Activated CD8-positive, alpha-beta memory T cell treated with anti-CD3 and anti-CD28 coated beads, Interleukin-2, amount 10 ng/mL, durations not matched to agents 7 days and 5 days (primary cell): ENCODE measurements at places on chromosomes 1 and 21. TPM values are rescaled to one million over a fixed set of nuclear protein-coding genes. Genes with fewer than 3 reads are reported as not detected.

LENEP gene
- 1.2 TPM for total RNA-seq

GRCh38 chr1:111813440-111814304 lies 58.0 kb downstream of the DDX20 start:
- H3K27ac ChIP-seq, result no peak overlapping the region
- H3K4me1 ChIP-seq, result no peaks in the 10 kb centered on the region
- no peak for DNase-seq
- no peak overlapping the region for H3K4me3 ChIP-seq
- peaks cover 2% of the 10 kb centered on the region for H3K27me3 ChIP-seq

DNA sequence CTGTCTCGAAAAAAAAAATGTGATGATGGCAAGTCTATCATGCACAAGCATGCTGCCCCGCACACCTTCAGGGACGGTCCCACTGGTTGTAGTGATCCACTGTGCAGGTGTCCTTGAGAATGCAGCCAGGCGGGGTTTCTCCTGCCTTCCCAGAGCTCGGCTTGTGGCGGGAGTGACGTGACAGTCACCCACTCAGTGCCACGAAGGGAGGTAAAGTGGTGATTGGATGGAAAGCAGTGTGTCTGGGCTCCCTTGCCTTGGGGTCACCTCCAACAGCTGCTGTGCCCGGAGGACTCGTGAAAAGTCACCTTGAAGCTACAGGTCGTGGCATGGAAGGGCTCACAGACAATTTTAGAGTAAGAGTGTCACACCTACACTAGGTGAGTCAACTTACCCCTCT lies 33.5 kb upstream of the TRIM17 start:
- H3K36me3 ChIP-seq, result peaks cover 6% of the 10 kb centered on the region
- peaks cover 22% of the 10 kb centered on the region for H3K27me3 ChIP-seq
- H3K27ac ChIP-seq, result no peak overlapping the region
- DNase-seq, result no peak

DNA sequence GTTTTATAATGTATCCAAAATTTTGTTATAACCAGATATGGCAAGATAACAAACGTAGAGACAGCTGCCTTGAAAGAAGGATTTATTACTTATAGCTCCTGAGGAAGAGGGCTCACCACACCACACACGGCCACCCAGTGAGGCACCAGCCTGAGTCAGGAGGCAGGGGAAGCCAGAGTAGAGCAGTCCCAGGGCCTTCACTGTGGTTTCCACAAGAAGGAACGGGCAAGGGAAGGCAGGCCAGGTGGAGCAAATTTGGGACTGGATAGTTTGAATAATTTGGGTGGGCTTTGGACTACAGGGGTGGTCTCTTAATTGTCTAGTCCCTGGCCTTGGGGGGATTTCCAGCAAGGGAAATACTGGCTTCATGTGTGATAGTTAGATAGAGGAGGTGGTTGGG lies 72.5 kb downstream of the RRAGC start:
- no peak overlapping the region for H3K4me3 ChIP-seq
- no peaks in the 10 kb centered on the region for H3K4me1 ChIP-seq
- DNase-seq, result no peak
- H3K36me3 ChIP-seq, result no peaks in the 10 kb centered on the region
- peaks cover 80% of the 10 kb centered on the region for H3K27me3 ChIP-seq
- no peak overlapping the region for H3K27ac ChIP-seq

ARHGEF16 gene
- total RNA-seq, result not detected

DHRS3 gene
- total RNA-seq, result 60.4 TPM

DNA sequence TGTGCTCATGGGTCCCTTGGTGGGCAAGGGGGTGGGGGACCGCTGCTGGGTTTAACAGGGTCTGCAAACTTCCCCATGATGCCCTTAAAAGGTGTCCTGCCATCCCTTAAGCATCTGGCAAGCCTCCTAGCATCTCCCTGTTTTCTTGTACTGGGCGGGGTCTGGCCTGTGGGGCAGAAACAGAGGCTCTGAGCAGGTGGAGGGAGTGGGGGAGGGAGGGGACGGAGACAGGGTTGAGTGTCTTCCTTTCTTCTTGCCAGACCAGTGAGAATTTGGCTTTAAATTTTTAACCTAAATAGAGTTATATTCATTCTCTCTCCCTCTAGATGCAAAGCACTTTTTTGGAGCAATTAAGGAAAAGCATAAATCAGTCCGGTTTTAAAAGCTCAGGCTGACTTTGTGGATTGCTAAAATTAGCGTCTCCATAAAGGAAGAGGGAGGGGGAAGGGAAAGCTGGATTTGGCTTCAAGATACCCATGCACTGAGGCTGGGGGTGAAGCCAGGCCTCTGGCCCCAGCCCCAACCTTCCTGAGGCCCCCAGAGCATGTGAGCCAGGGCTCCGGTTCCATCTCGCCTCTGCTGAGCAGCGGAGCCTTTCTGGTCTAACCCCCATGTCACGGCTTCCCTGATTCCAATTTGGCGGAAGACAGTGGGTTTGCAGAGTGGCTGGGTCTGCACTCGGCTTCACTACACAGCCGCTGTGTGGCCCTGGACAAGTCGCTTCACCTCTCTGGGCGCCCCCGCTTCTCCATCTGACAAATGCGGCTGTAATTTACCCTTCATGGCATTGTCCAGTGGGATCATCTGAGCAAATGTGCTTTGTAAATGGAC lies 25.3 kb downstream of the IGSF21 start:
- no peaks in the 10 kb centered on the region for H3K36me3 ChIP-seq
- no peak overlapping the region for H3K27ac ChIP-seq
- H3K4me1 ChIP-seq, result no peaks in the 10 kb centered on the region
- no peak for DNase-seq

GRCh38 chr1:190453550-190453949 lies 24.1 kb downstream of the BRINP3 start:
- no peak overlapping the region for H3K4me3 ChIP-seq
- no peak for DNase-seq
- no peaks in the 10 kb centered on the region for H3K4me1 ChIP-seq
- H3K27me3 ChIP-seq, result no peaks in the 10 kb centered on the region
- no peak overlapping the region for H3K27ac ChIP-seq

OLIG2 gene
- total RNA-seq, result not detected

GRCh38 chr21:29961291-29962027 lies 21.7 kb upstream of the GRIK1 start:
- no peak for DNase-seq
- no peaks in the 10 kb centered on the region for H3K36me3 ChIP-seq
- H3K27me3 ChIP-seq, result no peaks in the 10 kb centered on the region
- no peak overlapping the region for H3K27ac ChIP-seq

DNA sequence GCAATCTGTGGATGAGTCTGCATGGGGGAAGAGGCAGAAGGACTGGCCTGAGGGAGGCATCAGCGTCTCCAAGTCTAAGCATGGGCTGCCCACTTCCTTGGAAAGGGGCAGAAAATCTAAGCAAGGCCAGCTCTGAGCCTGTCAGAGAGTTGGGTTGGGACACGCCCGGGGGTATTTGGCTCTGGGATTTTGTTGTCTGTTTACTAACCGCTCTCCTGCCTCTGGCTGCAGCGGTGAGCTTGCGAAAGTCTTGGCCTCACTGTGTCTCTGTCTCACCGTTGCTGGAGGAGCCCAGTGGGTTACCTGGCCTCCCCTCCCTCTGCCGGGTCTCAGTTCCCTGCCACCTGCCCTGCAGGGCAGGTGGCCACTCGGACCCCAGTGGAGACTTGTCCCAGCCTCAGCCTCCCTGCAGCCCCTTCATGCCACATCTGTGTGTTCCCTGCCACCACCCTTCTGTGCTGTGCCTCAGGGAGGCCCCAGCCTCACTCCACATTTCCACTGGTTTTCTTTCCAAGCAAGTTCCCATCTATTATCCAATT lies 33.7 kb downstream of the EDN2 start:
- no peaks in the 10 kb centered on the region for H3K4me1 ChIP-seq
- H3K36me3 ChIP-seq, result no peaks in the 10 kb centered on the region
- H3K27ac ChIP-seq, result no peak overlapping the region
- peaks cover 9% of the 10 kb centered on the region for H3K27me3 ChIP-seq
- DNase-seq, result no peak
- H3K4me3 ChIP-seq, result no peak overlapping the region

DNA sequence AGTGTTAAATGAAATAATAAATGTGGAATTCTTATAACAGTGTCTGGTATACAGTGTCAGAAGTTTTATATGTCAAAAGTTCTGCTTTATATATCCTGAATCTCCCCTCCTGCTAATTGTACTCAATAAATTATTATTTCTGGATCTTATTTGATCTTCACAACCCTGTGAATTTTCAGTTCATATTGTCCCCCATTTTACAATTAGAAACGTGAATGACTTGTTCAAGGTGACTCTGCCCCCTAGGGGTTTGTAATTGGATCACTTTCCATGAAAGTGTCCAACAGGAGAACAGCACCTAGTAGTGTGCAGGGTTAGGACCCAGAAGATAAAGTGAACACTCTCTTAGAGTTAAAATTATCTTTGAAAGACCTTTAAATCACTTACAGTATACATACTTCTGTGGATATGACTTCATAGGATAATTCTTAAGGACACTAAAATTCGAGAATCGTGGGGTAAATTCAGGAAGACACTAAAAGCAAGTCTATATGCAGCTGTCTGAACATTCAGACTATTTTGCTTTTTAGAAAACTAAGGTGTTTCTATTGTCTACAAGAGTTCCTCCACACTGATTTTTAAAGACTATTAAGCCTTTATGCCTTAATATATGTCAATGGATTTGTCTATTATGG lies 4.5 kb upstream of the DDR2 start:
- DNase-seq, result no peak
- H3K27me3 ChIP-seq, result peaks cover 6% of the 10 kb centered on the region
- H3K27ac ChIP-seq, result no peak overlapping the region
- H3K4me1 ChIP-seq, result peaks cover 11% of the 10 kb centered on the region
- no peak overlapping the region for H3K4me3 ChIP-seq

LHX8 gene
- total RNA-seq, result not detected

DNA sequence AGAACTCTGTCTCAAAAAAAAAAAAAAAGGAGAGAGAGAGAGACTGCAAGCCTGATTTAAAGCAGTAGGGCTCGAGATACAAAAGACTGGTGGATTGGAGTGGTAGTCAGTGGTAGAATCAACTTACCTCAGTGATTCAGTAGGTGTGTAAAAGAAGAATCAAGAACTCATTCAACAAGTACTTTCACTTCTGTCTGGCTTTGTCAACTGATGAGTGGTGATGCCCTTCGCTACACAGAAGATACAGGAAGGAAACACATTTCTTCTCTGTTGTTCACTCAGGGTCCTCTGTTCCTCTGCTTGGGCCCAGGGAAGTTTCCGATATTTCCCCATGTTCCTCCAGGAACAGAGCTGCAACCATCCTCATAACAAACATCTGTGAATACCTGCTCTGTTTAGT lies 68.6 kb upstream of the COG2 start:
- H3K4me1 ChIP-seq, result peaks cover 2% of the 10 kb centered on the region
- no peak overlapping the region for H3K4me3 ChIP-seq
- no peak for DNase-seq
- H3K27me3 ChIP-seq, result peaks cover 33% of the 10 kb centered on the region

PCSK9 gene
- not detected for total RNA-seq

SELE gene
- not detected for total RNA-seq

DNA sequence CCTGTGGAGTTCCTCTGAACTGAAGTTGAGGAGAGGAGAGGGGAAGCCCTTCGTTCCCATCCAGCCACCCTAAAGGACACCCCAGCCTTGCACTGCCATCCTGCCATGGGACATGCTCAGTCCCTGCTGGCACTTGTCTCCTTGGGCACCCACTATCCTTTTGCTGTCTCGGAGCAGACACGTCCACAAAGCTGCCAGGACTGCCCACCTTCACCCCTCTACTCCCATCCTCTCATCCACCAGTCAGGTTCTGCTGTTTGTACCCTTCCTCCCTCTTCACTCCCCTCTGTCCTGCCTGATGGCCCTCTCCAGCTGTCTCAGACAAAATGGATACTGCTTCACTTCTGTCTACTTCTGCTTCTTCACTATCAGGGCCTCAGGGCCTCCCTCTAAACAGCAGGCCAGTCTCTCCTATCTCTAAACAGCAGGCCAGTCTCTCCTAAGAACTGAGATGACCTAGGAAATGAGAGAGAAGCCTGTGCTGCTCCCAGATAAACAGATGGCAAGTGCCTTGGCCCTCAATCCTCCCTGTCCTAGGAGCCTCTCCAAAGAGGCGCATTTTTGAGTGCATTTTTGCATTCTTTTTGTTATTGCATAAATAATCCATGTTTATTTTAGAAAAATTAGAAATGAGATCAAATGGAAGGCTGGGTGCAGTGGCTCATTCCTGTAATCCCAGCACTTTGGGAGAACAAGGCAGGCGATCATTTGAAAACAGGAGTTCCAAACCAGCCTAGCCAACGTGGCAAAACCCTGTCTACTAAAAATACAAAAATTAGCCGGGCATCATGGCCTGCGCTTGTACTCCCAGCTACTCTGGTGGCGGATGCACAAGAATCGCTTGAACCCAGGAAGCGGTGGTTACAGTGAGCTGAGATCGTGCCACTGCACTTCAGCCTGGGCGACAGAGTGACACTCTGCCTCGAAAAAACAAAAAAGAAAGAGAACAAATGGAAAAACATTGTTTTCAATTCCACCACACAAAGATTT lies 4.4 kb upstream of the PYCR2 start:
- peaks cover 16% of the 10 kb centered on the region for H3K4me1 ChIP-seq
- peak overlapping the region; percentile 60 for H3K27ac ChIP-seq
- no peaks in the 10 kb centered on the region for H3K27me3 ChIP-seq
- no peak for DNase-seq
- H3K4me3 ChIP-seq, result no peak overlapping the region

SMIM11 gene
- 6.7 TPM for total RNA-seq

SYCP1 gene
- not detected for total RNA-seq

DNA sequence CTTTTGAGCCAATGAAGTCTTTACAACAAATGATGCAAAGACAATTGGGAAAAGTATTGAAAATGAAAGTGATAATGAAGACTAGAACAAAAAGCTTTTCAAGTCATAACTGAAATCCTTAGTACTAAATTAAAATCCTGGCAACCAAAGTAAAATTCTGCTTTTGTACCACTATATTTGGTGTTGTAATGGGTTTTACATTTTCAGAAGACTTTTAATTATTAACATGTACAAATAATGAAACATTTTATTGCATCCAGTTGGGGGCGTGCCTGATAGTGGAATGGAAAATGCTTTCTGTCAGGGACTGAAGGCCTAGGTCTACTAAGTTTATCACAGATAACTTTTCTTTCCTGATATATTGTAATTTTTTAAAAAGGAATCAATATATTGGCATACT lies 89.4 kb downstream of the SDCCAG8 start:
- no peaks in the 10 kb centered on the region for H3K27me3 ChIP-seq
- peaks cover 17% of the 10 kb centered on the region for H3K4me1 ChIP-seq
- H3K36me3 ChIP-seq, result no peaks in the 10 kb centered on the region
- no peak overlapping the region for H3K4me3 ChIP-seq
- DNase-seq, result no peak

GRCh38 chr1:24776821-24777220 lies 31.6 kb downstream of the CLIC4 start:
- H3K36me3 ChIP-seq, result no peaks in the 10 kb centered on the region
- H3K27me3 ChIP-seq, result peaks cover 2% of the 10 kb centered on the region
- DNase-seq, result no peak
- H3K27ac ChIP-seq, result no peak overlapping the region
- no peaks in the 10 kb centered on the region for H3K4me1 ChIP-seq

ACKR1 gene
- not detected for total RNA-seq

EVA1B gene
- total RNA-seq, result 23.9 TPM
